Stimulated activated CD8-positive, alpha-beta memory T cell treated with anti-CD3 and anti-CD28 coated beads, Interleukin-7, amount 100 ng/mL, for 48 hours (primary cell): ENCODE measurements at places on chromosomes 1 and 21.

DNA sequence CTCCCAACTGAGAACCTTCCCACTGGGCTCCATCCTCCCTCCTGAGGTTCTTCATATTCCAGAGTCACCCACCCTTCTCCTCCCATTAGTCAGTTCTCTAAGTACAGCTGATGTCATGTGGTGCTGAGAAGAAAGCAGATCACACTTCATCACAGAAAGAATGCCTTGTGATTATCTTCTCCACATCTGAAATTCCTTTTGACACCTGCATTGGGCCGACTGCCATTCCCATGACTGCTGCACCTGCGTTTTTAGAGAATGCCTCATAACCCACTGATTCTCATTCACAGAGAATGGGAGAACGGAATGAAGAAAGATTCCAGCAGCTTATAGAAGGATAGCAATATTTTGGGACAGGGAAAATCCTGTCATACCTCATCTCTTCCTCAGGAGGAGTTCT lies 14.3 kb downstream of the LEPR start:
- no peak for DNase-seq

GRCh38 chr1:43156026-43156425 lies 16.1 kb downstream of the EBNA1BP2 start:
- no peak for DNase-seq

DNA sequence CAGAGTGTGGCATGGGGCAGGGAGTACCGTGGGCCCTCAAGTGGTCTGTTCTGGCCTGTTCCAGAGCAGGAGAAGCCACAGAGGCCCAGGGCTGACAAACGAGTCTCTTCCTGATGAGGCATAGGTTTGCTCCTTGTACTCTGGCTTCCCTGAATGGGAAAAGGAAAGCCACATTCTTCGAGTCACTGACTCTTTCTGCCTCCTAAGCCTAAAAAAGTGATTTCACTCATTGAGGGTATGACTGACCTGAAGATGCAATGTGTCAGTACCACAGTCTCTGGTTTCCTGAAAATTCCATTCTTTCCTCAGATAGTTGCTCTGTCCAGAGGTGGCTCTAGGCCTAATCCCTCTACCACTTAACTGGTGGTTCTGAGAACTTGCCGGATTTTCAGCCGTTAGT lies 92.3 kb downstream of the KCNN3 start:
- no peak for DNase-seq

GRCh38 chr1:119550381-119550780 lies 43.4 kb downstream of the HSD3B1 start:
- no peak for DNase-seq

DNA sequence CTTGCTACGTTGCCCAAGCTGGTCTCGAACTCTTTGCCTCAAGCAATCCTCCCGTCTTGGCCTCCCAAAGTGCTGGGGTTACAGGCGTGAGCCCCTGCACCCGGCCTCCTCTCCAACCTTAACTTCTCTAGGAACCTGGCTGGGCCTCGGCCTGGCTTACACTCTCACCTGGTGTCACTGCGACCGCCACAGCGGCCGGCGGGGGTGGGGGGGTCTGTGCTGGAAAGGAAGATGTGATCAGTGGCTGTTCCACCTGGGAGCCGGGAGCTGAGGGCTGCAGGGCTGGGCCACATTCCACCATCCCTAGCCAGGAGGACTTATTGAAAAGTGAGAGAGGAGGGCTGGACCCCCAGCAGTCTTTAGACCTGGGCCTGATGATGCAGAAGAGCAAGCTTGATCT lies 48.6 kb downstream of the HSPG2 start:
- no peak for DNase-seq
